ENCODE measurements at places on chromosomes 12 and 14.

- DNase-seq: no peak
These were observed 150.0 kb upstream of the PLEKHA5 start for GRCh38 chr12:18979401-18980126.

DNA sequence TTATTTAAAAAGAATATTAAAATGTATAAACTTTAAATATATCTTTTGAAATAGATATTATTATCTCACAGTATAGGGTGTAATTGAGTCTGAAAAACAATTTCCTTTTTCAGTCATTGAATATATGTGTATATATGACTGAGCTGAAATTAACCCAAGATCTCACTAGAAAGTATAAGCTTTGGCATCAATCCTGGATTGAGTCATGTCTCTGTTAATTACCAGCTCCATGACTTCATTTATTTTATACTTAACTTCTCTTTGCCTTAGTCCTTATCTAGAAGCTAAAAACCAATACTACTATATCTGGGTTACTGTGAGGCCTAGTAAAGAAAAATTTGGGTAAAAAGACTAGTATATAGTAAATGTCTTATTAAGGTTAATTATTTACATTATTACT lies 1020.3 kb downstream of the LRFN5 start:
- no peak for DNase-seq

DNA sequence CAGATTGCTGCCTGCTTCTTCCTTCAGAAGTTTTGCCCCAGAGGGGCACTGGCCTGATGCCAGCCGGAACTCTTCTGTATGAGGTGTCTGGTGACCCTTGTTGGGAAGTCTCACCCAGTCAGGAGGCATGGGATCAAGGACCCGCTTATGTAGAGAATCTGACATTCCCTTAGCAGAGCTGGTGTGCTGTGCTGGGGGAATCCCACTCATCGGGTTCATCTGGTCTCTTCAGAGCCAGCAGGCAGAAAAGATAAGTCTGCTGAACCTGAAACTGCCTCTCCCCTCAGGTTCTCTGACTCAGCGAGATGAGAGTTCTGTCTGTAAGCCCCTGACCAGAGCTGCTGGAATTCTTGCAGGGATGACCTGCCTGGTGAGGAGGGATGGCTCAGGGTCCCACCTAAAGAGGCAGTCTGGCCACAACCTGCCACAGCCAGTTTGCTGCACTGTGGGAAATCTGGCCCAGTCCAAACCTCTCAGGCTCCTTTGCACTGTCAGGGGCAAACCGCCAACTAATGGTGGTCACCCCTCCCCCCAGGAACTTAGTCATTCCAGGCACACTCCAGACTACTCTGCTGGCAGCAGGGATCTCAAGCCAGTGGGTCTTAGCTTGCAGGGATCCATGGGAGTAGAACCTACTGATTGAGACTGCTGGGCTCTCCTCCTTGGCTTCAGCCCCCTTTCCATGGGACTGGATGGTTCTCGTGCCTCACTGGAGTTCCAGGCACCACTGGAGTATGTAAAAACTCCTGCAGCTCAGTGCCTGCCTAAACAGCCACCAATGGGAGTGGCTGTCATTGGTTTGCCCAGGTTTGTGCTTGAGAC lies 4.1 kb downstream of the CLEC2D start:
- peak; percentile 75 for DNase-seq

GRCh38 chr14:88599326-88599725 lies 36.5 kb downstream of the ZC3H14 start:
- DNase-seq: no peak

DNA sequence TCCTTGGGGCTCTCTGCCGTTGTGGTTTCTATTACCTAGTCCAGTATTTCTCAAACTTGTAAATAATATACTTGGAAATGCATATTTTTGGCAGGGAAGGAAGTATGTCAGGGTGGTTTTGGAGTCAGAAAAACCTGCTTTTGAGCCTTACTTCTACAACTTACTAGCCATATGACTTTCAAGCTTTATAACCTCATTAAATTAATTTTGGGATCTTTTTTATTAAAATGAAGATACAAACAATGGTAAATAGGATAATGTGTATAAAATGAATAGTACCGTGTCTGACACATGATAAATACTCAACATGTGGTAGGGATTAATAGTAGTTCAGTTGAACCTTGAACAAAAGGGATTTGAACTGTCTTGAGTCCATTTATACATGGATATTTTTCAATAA lies 406.3 kb downstream of the ATP23 start:
- DNase-seq: no peak

DNA sequence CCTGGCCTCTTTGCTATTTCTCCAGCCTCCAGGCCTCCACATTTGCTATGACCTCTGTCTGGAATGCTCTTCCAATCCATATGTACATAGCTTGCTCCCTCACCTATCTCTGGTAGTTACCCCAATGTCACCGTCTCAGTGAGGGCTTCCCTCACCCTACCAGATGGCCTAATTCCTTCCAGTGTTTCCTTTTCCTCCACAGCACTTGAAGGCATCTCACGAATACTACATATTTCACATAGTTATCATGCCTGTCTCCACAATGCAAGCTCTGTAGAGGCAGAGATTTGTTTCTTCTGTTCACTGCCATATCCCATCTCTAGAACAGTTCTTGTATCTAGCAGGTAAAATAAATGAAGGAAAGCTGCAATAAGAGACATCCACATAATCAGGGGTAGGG lies 21.3 kb upstream of the HSP90B1 start:
- no peak for DNase-seq

DNA sequence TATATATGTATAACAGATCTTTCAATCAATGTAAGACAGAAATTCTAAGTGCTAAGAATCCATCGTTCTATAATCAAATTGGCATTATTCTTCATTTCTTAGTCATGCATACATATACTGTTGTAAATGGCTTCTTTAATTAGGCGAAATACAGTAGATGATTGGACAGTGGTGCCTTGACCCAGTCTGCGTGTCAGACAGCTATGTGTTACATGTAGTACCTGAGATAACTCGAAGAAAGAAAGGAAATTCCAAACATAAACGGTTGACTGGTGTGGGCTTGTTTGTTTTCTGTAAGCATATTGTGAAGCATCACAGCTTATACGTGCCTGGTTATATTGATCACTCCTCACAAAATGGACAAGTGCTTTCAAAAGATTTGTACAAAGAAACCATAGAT lies 210.5 kb downstream of the ETNK1 start:
- no peak for DNase-seq

DNA sequence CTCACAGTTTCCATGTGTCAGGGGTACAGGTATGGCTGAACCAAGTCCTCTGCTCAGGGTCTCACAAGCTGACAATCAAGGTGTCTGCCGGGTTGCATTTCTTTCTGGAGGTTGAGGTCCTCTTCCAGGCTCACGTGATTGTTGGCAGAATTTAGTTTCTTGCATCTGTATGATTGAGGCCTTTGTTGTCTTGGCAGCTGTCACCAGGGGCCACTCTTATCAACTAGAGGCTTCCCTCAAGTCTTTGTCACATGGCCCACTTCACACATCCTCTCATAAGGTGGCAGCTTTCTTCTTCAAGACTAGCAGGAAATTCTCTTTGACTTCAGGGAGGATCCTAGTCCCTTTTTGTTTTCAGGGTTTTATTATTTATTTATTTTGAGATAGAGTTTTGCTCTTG lies 46.0 kb upstream of the FOS start:
- peak; percentile 69 for DNase-seq

DNA sequence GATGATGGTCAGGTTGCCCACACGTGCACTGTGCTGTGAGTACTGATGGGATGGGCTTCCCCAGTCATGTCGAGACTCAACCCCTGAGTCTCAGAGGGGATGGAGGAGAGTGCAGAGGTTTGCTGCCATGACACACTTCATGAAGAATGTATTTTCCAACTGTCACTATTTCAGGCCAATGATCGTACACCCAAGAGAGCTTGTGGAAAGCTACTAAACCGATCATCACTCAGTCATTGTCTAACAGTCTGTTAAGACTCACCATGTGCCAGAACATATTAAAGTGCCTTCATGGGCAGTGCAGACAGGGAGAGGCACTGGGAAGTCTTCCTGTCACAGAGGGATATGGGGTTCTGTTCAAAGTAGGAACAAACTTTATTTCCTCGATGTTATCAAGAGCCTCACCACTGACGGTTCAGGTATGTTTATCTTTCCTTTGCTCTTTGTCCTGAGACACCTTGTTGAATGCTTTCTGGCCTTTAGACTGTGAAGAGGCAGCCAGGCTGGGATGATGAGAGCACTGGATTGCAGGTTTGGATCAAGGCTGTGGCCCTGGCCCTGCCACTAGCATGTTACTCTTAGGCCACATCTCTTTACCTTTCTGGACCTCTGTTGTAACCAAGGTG lies 41.6 kb upstream of the NTF3 start:
- DNase-seq: no peak

DNA sequence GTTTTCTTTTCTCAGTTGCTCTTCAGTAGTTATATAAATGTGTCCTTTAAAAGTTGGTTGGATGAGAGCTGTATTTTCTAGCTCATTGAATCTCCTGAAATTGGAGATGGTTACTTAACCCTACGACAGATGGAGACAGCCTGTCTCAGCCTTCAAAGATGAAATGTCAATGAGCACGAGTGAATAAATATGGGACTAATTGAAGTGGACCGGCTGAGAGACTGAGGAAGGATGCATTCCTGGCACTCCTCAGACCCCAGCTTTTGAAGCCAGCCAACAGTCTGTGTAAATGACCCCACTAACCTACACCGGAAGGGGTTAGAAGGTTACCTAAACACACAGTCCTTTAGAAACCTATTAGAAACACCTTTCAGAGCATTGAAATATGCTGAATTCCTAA lies 46.6 kb downstream of the PDZRN4 start:
- no peak for DNase-seq

DNA sequence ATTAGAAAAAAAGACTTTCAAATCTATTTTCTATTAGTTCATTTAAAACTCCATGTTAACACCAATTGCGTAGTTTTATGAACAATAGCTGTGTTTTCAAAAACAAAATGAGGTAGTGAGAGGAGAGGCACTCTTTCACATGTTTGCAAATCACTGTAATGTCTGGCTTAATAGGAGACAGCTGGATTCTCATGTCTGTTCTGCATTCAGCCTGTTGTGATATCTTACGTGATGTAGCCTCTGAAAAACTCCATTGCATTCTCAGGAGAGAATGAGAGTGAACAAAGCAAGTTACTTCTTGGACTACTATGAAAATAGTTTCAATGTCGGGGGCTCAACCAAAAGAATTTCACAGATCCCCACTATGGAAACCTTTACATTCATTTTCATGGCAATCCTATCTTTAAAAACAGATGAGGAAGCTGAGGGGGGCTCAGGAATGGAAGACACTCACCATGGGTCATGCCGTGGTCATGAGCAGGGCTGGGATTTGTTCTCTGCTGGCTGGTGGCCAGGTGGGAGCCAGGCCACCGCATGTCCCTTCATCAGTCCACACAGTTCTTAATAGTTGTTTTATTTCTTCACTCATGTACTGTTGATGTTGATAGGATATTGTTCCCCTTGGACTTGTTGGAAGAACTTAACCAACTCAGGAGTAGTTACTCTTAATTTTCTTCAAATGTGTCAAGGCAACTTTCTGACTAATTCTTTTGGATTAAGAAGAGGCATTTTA lies 346.2 kb upstream of the FAR2 start:
- no peak for DNase-seq

DNA sequence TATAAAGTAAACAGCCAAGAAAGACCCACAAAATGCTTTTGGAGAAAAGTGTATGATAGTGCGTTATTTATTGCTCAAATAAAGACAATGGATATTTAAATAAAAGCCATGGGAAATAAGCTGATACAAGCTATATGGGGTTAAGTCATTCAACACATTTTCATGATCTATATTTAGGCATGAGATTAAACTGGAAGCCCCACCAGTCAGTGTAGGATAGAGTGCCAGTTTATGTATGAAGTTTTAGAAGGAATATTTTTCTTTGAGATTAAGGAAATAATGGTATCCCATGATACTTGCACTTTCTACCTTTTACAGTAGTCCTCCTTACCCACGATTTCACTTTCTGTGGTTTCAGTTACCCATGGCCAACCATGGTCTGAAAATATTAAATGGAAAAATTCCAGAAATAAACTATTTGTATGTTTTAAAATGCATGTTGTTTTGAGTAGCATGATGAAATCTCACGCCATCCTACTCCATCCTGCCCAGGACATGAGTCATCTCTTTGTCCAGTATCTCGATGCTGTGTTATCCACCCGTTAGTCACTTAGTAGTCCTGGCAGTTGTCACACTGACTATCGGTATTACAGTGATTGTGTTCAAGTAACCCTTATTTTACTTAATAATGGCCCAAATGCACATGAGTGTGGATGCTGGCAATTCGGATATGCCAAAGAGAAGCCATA lies 22.3 kb downstream of the SYT1 start:
- DNase-seq: no peak

- no peak for DNase-seq
These were observed 99.4 kb downstream of the ETV6 start for GRCh38 chr12:11748903-11749302.

DNA sequence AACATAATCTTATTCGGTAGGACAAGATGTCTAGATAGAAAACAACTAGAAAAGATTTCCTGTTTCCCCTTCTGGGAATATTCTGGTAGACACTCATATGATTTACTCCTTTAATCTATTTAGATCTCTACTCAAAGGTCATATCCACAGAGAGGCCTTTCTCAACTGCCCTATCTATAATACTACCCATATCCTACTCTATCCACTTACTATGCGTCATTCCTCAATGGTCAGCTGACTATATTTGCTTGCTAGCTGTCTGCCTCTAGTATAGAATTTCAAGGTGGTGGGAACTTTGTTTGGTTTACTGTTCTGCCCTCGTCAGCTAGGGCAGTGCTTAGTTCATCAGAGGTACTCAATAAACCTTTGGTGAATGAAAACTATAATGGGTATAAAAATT lies 157.8 kb upstream of the PKP2 start:
- DNase-seq: no peak

- DNase-seq: no peak
These were observed 29.0 kb downstream of the TRMT5 start for GRCh38 chr14:60951776-60952435.

GRCh38 chr12:5140190-5140589 lies 96.5 kb downstream of the KCNA5 start:
- DNase-seq: no peak

DNA sequence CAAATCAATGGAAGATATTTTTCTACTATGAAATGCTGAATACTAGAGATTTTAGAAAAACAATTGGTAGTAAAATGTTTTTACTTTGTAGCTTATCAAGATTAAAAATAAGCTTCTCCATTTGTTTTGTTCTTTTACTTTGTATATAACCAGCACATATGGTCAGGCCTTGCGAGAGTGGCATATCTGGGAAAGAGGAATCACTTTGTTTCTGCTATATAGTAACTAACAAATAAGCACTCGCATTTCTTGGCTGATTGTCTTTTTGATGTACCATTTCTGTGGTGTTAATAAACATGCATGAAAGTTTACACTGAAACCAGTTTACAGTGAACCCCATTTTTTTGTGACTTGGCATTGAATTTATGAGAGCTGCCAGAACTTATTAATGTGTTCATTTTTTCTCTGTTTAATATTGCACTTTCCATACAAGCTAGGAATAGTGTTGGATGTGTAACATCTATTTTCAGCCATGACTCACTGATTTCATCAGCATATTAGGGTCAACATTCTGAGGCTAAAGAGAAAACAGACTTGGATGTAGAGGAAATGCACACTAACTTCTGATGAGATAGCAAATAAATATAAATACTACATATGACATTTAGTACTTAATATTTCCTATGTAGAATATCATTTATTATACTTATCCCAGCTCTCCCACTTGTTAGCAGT lies 635.5 kb downstream of the KCNH5 start:
- DNase-seq: no peak

GRCh38 chr14:89540009-89540829 lies 123.2 kb upstream of the FOXN3 start:
- no peak for DNase-seq
